ENCODE measurements at places on chromosomes 5 and 9.

DNA sequence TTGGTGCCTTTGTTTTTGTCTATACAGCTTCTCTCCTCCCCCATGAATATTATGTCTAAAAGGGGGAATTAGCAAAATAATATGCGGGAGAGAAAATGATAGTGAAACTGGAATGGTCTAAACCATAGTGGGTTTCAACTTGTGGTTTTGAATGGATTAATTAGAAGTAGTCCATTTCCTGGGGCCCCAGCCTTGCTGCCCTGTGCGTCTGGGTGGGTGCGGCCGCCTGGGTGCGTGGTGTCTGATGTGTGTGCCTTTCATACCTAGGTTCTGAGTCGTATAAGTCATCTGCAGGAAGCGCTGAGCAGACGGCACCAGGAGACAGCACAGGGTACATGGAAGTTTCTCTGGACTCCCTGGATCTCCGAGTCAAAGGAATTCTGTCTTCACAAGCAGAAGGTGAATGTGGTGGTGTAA, 120.0 kb upstream of the CACNA1B start:
- no peak for DNase-seq

- no peak for DNase-seq
Observed at GRCh38 chr5:42799241-42799608, 12.5 kb downstream of the SELENOP start.

GRCh38 chr9:113585085-113585442, 121.5 kb downstream of the RGS3 start:
- no peak for DNase-seq

DNA sequence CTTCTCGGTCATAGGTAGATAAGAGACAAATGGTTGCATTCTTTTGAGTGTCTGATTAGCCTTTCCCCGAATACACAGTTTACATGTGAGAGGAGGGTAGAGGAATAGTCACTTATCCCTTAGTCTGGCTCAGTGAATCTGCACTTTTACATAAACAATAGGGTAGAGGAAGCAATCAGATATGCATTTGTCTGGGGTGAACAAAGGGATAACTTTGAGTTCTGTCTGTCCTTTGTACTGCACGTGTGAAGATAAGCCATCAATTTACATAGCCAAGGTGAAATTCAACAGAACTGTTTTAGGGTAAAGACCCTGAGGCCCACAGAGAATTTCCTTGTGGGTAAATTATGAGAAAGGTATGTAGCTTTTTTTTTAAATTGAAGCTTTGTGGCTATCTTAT, 10.1 kb upstream of the IGFBPL1 start:
- no peak for DNase-seq

GRCh38 chr9:120855827-120856670, 13.3 kb upstream of the PSMD5 start:
- no peak for DNase-seq

DNA sequence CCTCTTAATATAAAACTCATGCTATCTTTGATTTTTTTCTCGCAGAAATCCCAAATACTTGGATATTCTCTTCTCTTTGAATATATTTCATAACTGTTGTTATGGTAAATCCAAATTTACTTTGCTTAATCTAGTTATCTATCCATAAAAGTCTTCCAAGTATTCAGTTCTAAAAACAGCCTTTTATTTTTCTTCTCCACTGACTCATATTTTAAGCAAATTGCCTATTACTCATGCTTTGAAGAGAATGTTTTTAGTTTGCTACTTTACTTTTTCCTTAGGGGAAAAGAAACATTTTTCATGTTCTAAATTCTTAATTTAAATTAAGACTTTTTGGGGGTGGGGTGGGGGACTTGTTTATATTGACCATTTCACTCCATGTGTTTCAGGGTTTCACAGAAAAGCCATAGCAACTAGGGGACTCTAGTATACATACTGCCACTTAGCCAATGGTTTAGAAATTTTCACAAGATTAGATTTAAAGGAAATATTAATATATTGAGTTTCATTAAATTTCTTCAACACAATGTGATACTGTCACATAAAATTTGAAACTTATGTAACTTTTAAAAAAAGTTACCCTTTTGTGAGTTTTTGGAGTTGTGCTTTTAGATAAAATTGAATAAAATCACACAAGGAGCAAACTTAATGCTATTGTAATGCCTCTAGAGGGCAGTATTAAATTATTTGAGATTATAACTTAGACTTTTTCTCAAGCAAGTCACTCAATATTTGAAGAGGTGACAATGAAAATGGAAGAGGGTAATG, 545.8 kb upstream of the ARRDC3 start:
- DNase-seq, result peak; percentile 64

- no peak for DNase-seq
Observed at GRCh38 chr9:106020186-106020585, 325.8 kb downstream of the TMEM38B start.

DNA sequence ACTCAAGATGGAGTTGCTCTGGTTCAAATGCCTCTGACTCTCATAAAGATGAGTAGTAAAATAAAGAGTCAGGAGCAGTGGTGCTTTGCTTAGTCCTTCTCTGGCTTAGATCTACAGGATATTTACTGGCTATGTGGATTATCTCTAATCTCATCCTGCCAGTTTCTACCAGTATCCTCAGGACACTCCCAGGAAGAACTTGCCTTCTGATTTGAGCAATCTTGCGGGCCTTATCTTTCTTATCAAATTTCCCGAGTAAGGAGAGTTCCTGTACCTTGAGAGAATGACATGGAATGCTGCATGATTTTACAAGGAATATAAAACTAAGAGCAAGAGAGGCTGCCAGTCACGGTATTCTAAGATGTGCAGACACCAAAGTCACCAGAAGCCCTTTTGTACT, 364.0 kb downstream of the ARHGEF28 start:
- no peak for DNase-seq

GRCh38 chr9:89421595-89421994, 76.3 kb downstream of the SEMA4D start:
- no peak for DNase-seq

- DNase-seq, result no peak
Observed at GRCh38 chr5:93578813-93579691, 2.0 kb downstream of the NR2F1-AS1 start.

DNA sequence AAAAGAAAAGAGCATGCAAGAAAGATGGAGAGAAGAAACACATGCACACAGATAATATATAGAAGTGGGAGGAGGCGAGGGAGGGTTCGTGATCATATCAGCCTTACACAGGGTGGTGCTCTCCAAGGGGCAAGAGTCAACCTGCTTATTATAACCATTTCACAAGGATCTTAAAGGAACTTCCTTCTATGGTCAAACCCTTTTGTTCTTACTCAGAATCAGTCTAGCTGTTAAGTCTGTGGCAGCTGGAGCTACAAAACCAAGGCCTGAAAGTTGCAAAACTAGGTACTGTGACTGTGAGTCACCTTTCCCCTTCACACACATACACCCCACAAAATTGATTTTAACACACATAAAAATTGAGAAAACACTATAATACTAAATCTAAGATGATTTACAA, 18.5 kb upstream of the ERMP1 start:
- peak; percentile 78 for DNase-seq

- DNase-seq, result no peak
Observed at GRCh38 chr5:103135461-103135860, 15.4 kb downstream of the PPIP5K2 start.

GRCh38 chr5:140245341-140245740, 57.6 kb downstream of the PFDN1 start:
- peak; percentile 24 for DNase-seq

GRCh38 chr5:24855485-24855884, 210.7 kb upstream of the CDH10 start:
- DNase-seq, result no peak

GRCh38 chr9:8224381-8224801, 424.8 kb upstream of the DMAC1 start:
- no peak for DNase-seq

GRCh38 chr5:42636425-42636824, 120.2 kb upstream of the CCDC152 start:
- peak; percentile 34 for DNase-seq

DNA sequence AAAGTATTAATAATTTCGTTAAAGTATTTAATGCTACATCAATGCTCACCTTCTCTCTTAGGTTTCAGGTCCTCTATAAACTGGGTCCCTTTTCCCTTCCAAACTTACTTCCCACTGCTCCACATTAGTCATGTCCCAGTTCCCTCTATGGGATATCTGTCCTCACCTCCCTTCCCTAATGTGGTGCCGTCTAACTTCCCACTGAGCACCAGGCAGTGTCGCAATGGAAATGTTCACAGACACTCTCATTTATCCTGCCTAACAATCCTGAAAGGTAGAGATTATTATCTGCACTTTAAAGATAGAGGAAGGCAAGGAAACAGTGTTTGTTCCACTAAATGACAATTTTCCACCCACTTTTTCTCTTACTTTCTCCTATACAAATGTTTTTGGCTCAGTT, 329.7 kb downstream of the CWC27 start:
- DNase-seq, result no peak

DNA sequence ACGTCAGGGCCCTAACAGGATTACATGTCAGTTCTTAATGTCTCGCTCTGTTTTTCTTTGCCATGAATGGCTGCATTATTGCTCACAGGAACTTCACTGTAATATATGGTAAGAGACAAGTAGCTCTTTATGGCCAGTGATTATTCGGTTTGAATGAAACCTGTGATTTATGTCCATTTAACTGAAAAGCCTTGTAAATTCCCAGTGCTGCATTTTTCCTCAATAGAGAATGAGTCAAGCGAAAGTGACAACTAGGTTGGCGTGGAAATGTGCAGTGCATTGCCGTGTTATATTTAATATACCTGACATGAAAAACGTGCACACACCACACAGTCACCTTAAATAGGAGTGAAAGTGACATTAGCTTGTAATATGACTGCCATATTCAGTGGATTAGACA, 163.1 kb downstream of the PBX3 start:
- DNase-seq, result no peak

DNA sequence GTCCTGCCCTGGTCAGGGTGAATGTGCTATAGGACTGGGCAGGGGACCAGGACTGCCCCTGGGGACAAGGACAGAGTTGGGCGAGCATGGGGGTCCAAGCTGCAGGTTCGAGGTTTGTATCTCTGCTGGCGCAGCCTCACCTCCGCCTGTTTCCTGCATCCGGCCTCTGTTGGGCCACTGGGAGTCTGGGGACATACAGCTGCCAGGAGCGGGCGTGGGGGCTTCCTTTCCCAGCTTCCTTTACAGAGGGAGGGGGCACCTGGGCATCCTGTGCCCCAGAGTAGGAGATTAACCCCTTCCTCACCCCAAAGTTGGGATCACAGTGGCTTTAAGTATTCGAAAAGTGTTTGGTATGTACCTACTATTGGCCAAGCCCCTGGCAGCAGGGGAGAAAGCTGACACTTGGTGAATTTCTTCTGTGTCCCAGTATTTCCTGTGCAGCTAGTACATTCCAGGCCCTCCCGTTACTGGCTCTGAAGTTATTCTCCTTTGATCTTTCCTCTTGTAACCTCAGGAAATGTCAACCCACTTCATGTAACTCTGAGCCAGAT, 19.0 kb downstream of the OLFML2A start:
- DNase-seq, result no peak

DNA sequence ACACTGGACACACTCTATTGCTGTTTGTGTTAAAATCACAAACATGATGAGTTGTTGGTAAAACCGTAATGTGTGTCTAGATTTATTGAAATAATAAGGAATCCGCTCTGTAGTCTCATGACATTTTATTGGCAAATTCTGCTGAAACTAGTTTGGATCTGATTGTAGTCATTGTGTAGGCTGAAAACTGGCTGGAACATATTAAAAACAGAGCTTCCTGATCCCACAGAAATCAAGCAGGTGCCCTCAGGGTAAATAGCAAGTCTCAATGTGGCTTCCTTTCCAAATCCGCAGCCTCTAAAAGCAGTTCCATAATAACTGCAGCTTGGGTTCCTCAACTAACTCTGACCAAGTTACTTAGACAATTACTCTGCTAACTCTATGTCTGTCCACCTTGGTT, 427.5 kb upstream of the KIF2A start:
- DNase-seq, result no peak

DNA sequence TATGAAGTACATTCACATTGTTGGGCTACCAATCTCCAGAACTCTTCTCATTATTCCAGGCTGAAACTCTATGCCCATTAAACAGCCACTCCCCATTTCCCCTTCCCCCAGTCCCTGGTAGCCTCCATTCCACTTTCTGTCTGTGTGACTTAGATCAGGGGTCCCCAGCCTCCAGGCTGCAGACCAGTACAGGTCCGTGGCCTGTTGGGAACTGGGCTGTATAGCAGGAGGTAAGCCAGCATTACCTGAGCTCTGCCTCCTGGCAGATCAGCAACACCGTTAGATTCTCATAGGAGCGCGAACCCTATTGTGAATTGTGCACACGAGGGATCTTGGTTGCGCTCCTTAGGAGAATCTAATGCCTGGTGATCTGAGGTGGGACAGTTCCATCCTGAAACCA, 23.1 kb downstream of the ZNF618 start:
- no peak for DNase-seq

GRCh38 chr9:99058964-99059921, 45.7 kb upstream of the TGFBR1 start:
- DNase-seq, result peak; percentile 81

- DNase-seq, result peak; percentile 76
Observed at GRCh38 chr9:133122935-133123611, 2.0 kb upstream of the RALGDS start.

- peak; percentile 94 for DNase-seq
Observed at GRCh38 chr5:150055326-150056074, 30.9 kb downstream of the CSF1R start.

DNA sequence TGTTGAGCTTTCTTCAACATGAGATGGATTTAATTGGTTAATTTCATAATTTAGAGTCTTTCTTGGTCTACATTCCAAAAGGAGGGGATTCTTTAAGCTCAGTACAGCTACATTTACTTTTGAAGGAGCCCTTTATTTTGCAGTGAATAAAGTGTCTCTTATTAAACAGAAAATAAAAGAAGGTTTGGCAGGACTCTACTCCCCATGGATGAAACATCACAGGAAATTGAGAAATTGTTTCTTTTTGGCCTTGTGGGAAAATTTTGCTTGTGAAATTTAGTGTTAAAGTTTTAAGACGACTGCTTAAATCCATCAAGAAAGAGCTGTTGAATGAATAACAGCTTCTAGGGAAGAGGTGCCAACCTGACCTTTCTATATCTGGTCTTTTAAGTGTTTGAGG, 187.7 kb downstream of the NTRK2 start:
- DNase-seq, result no peak

- DNase-seq, result no peak
Observed at GRCh38 chr5:39843767-39844166, 419.0 kb upstream of the DAB2 start.

Data from hematopoietic multipotent progenitor cell treated with erythropoietin and hydrocortisone succinate and interleukin-3 and kit ligand, for 6 days (in vitro differentiated cells).